ENCODE measurements at places on chromosomes 1 and 21. TPM values are rescaled to one million over a fixed set of nuclear protein-coding genes. Genes with fewer than 3 reads are reported as not detected.
A peak's percentile ranks its signal among the peaks of the same experiment; 100 is the strongest.

- no peak for DNase-seq
Measured at GRCh38 chr1:67552336-67552759, 122.1 kb upstream of the SERBP1 start.

DNA sequence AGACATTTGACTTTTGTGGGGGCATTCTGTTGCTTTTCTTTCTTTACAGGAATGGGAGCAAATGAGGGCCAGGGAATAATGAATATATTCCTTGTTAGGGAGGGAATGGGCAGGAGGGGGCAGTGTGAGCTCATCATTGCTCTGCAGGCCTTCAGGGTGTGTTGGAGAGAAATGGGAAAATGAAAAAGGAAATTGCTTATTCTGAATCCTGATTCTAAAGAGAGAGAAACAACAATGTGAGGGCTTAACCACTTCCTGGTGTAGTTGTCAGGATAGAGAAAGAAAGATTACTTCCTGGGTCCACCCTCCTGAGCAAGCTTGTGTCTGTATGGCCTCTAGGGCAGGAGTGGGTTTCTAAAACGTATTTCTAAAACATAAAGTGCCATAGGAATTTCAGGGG lies 28.3 kb downstream of the VANGL2 start:
- peak; percentile 56 for DNase-seq

- DNase-seq, result no peak
Measured at GRCh38 chr1:181712711-181713110, 229.4 kb downstream of the CACNA1E start.

RHCE gene
- 0.27 TPM for total RNA-seq

- no peak for DNase-seq
Measured at GRCh38 chr1:65963156-65963888, 170.6 kb downstream of the PDE4B start.

LHX8 gene
- not detected for total RNA-seq

DNA sequence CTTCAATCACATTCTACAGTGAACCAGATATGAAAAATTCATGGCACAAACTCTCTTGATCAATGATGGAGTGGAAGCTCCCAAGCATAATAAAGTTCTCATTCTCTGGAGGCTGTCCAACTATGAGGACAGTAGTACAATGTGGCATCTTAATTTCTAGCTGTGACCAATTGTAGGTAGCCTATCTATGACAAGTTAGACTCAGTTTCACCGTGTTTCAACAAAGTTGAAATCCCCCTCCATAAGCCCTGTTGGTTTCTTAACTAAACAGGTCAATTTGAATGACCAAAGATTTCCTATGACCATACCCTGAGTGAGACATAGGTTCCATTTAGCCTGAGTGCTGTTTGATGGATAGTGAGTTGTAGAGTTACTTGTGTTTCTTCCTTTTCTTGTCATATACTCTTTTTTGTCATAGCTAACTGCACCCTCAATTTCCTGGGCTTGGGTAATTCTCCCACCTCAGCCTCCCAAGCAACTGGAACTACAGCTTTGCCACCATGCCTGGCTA lies 11.8 kb downstream of the PATJ start:
- DNase-seq, result no peak
